CD4-positive, alpha-beta T cell treated with Interleukin-6 at 100 ng/mL for 8 hours (primary cell): ENCODE measurements at places on chromosomes 2 and 18.

GRCh38 chr2:26898480-26899078 is 50.6 kb downstream of the DPYSL5 start:
- no peak for DNase-seq

DNA sequence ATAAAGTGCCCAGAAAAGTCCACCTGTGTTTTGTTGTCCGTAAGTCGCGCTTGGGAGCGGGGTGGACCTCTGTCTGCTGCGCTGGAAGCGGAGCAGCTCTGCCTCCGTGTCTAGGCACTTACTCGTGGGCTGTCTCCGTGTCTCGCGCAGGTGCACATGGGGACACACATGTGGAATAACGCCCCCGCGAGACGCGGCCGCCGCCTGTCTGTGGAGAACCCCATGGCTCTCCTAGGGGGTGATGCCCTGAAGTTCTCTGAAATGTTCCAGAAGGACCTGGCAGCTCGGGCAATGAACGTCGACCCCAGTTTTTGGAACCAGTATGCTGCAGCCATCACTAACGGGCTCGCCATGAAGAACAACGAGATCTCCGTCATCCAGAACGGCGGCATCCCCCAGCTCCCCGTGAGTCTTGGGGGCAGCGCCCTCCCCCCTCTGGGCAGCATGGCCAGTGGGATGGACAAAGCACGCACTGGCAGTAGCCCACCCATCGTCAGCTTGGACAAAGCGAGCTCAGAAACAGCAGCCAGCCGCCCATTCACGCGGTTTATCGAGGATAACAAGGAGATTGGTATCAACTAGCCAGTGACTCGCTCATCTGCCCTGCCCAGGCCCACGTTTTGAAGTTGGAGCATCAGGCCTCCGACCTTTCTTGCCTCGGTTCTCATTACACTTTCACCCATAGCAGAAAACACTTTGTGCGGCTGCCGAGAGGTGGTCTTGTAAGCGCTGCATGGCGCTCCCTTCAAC is 17.3 kb downstream of the SALL3 start:
- no peak for DNase-seq

GRCh38 chr2:163735685-163736432 is at the start of gene FIGN:
TSS of gene FIGN (minus strand) at chr2:163736008. CDS start at chr2:163734927, 1,081 bp downstream.
- DNase-seq: no peak

GRCh38 chr2:229586746-229587705 is 127.3 kb downstream of the DNER start:
- DNase-seq: no peak

GRCh38 chr18:59802031-59802430 is 97.8 kb upstream of the PMAIP1 start:
- DNase-seq: no peak

DNA sequence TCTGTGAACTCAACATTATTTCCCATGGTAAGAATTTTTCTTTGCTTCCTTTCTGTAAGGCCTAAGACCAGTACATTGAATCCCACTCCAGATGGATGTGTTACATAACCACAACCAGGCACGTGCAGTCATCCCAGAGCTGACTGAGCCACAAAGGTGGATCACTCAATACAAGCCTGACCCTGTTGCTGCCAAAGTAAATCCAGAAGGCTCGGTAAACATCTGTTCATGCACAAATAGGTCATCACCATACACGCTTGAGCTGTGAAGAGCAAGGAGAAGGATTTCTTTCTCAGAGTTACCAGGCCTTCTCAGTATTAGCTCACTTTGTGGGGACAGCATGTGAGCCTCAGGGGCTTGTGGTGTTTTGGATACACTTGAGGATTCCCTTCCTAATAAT is 791.4 kb upstream of the FANCL start:
- DNase-seq: no peak

- DNase-seq: no peak
Measured at GRCh38 chr18:51666763-51667191, 469.3 kb upstream of the MEX3C start.

DNA sequence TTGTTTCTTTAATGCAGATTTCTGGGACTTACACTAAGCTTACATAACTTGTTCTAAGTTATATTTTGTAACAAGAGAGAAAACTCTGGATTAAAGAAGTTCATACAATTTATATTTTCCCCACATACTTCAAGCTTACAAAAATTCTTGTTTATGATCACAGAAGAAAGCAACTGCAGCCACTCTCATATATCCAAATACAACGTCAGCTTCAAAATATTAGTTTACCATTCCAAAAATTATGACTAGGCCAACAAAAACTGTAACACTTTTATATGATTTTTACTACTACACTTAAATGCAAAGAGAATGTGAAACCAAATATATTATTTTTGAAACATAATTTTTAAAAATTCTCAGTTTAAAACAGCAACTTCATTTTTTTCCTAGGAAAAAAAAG is 30.9 kb downstream of the LPIN2 start:
- no peak for DNase-seq

DNA sequence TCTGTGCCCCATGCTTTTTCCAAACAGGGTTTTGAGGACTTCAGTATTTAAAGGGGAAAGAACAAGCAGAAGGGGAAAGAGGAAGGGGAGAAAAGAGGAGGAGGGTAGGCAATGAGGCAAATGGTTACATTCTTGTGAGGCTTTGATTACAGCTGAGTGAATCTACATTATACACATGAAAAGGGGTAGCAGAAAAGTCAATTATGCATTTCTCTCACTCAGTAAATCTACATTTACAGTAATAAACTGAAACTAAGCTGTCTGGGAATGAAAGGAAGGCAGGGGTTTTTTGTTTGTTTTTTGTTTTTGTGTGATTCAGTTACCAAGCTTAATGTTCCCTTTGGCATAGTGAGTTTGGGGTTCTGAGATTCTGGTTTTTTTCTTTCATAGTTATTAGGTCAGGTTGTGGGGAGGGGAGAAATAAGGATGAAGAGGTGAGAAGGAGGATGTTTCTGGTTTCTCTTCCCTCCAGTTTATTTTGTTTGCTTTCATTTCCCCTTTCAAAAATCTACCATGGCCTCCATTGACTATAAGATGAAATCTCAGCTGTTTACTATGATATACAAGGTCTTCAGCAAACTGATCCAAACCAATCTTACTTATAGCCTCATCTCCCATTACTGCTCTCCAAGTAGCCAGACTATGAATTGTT is 18.7 kb downstream of the C18orf63 start:
- no peak for DNase-seq

GRCh38 chr2:144780983-144781382 is 261.1 kb upstream of the ZEB2 start:
- no peak for DNase-seq

DNA sequence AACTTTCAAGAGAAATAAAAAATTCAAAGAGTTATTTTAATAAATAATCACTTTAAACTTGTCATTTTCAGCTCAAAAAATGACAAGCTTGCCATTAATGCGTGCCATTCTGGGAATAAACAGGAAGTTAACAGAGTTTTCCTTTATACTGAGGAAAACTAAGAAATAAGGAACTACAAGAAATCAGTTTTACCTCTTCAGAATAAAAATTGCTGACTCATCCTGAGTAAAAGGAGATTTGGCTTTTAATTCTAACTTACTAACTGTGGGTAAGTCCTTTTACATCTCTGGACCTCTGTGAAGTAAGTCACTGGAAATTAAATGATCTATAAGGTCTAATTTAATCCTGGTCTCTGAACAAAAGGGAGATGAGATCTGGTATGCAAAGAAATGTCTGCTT is 16.1 kb downstream of the CEBPZ start:
- DNase-seq: no peak

DNA sequence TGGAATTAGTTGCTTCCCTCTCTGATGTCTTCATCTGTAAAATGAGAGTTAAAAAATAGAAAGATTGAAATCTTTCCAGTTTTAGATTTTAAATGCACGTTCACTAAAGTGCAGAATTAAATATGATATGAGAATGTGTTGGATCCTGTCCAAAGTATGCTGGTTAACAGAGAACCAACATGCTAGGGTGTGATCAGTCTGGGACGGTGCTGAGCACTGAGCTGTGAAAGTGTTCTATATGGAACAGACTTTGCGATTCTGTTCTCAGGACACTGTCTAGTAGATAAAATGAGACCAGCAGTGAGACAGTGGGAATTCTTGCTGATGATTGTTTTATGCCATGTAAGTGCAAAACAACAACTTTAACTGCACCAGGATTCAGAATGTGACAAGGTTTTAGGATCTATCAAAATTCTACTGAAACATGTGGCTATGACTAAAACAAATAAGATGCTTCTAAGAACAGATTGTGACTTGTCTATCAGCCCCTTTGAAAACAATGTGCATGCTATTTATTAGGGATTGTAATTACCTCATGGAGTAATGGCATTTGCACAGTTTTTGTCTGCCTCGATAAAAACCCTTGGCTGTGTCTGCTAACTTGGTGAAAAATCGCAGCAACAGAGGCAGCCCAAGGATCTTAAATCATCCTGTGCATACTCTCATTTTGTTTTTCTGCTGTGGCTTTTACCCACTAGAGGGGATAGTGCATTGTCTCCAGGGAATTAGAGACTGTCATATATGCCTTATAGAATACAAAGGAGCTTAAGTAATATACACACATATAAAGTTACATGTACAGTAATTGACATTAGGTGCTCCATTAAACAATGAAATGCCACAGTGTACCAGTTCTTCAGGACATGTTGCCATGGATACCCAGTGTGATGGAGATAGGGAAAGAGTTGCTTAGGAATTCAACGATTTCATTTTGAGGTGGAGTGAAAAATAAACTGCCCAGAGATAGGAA is 55.1 kb downstream of the MAP3K20 start:
- DNase-seq: no peak

GRCh38 chr18:77161383-77161782 is 28.8 kb upstream of the MBP start:
- no peak for DNase-seq

DNA sequence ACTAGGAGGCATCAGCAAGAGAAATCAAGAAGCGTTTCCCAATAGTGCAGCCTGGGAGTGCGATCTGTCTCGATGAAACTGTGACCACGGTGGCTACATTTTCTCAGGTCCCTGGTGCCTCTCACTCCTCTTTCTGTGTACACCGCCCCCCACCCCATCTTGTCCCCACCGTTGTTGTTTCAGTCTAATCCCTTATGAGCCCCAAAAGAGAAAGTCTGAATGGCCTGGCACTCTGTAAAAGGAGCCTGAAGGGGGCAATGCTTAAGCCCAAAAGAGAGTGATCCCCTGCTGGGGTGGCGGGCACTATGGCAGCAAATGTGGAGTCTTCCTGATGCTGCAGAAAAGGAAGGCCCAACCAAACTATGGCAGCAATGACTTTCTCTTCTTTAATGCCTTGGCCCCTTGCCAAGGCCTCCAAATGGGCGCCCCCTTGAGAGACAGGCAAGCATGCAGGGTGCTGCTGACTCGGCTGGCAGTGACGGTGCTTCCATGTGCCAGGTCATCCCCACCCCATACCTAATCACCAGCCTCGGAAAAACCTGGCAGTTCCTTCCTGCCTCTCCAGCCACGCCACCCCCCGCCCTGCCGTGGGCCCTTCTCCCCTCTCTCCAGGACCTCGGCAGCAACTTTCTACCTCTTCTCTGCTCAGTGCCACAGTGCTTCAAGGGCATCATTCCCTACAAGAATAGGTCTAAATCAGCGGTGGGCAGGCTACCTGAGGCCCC is 123.0 kb downstream of the CYP26B1 start:
- DNase-seq: no peak
